Posterior vena cava (tissue), 2 donors: ENCODE measurements at places on chromosomes 1 and 21.
A peak's percentile ranks its signal among the peaks of the same experiment; 100 is the strongest.

GRCh38 chr1:27574871-27575831 lies 28.8 kb downstream of the AHDC1 start:
- peak; percentile 93 for DNase-seq

DNA sequence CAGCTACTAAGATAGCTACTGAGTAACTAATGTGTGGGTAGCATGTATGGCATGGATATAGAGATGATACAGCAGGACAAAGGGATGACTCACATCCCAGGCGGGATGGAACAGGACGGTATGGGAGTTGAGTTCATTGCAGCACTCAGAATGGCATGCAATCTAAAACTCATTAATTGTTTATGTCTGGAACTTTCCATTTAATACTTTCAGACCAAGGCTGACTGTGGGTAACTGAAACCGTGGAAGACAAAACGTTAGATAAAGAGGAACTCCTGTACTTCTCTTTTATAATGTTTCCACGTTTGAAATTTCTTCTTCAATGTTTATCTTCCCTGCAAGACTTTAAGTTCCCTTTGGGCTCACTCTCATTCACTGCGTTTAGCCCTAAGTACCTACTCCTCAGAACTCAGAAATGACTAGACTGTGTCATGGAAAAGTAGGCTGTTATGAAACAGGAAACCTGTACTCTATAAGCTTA lies 151.9 kb downstream of the MAGI3 start:
- DNase-seq = no peak

GRCh38 chr1:216113181-216113580 lies 310.1 kb downstream of the USH2A start:
- DNase-seq = no peak

DNA sequence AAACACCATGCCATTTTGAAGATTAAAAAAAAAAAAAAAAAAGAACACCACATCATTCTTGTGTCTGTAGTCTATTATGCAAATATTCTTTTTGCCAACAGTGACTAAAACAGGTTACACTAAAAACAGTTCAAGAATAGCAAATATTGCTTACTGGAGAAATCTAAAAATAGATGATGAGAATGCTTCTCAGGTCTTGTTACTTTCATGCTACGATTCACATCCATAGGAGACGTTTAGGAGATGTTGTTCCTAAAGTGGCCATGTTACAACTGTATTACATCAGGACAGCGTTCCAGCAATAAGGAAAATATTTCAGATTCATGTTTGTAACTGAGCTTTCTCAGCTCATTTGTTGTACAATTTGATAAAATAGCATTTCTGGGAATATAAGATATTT lies 32.3 kb downstream of the RAB3GAP2 start:
- no peak for DNase-seq

- DNase-seq = no peak
Observed at GRCh38 chr1:219781491-219781890, 146.9 kb downstream of the SLC30A10 start.
